GM18507 (cell line): ENCODE measurements at places on chromosomes 13 and 19.

DNA sequence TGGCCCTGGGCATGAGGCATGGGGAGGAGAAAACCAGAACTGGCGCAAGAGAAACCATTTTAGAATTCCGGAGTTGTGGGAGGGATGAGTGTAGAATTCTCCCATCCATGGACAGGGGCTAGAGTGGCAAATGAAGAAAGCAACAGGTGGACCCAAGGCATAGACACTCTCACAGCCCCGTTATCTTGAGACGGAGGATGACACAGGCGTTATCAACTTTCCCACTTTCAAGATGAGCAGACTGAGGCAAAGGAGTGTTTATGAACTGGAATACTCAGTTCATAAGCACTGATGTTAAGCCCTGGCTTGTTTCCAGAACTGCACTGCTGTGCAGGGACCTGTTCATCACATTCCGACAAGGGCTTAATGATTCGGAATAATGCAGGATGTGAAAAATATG is 1.1 kb upstream of the GTF3A start:
- no peak for DNase-seq

DNA sequence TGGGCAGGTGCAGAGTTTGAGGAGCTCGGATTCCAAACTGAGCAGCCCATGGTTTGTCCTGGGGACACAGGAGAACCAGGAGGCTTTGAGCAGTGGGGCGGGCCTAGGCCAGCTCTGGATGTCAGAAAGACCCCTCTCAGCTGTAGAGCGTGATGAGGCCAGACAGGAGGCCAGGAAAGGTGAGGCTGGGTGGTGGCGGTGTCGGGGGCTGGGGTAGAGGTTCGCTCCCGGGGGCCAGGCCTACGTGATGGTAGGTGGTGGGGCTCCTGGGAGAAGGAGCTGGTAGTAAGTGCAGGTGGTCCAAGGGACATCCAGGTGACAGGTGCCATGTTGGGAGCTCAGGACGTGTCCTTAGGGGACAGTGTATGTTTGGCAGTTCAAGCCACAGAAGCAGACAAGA is 13.5 kb upstream of the PTOV1 start:
- DNase-seq, result no peak

DNA sequence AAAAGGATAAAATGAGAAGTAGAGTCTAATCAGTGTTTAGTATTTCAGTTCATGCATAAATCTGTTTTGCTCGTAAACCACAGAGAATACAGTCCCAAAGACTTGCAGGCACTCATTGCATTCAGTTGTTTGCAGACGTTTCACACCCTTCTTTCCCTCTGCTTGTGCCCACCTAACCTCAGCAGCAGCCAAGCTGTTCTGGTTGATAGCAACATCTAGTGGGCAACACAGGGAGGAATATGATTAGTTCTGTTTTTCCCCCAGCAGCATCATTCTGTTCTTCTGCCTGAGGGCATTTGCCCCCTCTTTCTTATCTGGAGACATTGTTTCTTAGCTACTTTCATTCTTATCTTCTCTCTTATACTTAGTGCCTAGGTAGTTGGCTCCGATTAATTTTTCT is 135.6 kb downstream of the PAN3 start:
- DNase-seq, result no peak

DNA sequence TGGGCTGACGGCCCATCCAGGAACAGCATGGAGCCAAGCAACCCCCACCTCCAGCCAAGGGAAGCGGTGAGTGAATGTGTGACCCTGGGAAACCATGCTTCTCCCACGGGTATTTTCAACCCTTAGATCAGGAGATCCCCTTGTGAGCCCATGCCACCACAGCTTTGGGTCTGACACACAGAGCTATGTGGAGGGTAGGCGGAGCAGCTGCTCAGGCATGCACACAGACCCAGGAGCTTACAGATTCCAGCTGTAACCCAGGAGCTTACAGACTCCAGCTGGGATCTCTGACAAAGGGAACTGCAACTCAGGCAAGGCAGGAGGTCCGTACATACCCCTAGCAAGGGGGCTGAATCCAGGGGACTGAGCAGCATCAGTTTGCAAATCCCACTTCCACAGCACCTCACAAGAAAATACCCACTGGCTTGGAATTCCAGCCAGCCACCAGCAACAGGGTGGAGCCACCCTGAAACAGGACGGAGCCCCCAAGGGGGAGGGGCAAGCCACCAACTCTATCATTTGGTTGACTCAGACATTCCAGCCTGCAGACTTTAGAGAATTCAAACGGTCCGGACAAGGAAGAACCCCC is 40.8 kb upstream of the RFXAP start:
- DNase-seq, result no peak

DNA sequence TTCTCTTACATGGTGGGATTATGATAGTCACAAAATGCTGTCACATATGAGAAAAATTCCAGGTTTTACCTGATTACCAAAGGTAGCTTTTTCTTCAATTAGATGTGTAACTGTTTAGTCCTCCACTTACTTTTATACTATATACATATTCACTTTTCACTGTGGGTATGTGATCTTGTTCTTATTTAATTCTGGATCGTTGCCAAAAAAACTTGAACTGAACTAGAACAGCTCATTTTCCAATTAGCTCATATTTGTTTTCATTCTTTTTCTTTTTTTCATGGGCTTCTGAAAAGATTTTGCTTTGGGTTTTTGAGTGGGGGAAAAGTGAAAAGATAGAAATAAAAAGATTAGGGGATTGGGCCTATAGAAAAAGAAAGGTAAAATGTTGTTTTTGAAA is 291.9 kb downstream of the NDFIP2 start:
- no peak for DNase-seq

DNA sequence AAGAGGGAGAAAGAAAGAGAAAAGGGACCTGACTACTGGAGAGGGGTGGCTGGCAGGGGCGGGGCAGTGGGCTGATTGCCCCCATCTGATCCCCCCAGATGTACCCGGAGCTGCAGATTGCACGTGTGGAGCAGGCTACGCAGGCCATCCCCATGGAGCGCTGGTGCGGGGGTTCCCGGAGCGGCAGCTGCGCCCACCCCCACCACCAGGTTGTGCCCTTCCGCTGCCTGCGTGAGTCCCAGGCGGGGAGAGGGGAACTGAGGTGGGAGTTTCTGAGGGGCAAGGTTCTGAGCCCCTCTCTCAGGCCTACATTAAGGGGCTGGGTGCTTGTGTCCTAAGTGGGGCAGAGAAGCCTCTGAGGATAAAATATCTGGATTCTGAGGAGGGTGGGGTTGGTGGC is 2.4 kb downstream of the APLP1 start:
- DNase-seq, result no peak

DNA sequence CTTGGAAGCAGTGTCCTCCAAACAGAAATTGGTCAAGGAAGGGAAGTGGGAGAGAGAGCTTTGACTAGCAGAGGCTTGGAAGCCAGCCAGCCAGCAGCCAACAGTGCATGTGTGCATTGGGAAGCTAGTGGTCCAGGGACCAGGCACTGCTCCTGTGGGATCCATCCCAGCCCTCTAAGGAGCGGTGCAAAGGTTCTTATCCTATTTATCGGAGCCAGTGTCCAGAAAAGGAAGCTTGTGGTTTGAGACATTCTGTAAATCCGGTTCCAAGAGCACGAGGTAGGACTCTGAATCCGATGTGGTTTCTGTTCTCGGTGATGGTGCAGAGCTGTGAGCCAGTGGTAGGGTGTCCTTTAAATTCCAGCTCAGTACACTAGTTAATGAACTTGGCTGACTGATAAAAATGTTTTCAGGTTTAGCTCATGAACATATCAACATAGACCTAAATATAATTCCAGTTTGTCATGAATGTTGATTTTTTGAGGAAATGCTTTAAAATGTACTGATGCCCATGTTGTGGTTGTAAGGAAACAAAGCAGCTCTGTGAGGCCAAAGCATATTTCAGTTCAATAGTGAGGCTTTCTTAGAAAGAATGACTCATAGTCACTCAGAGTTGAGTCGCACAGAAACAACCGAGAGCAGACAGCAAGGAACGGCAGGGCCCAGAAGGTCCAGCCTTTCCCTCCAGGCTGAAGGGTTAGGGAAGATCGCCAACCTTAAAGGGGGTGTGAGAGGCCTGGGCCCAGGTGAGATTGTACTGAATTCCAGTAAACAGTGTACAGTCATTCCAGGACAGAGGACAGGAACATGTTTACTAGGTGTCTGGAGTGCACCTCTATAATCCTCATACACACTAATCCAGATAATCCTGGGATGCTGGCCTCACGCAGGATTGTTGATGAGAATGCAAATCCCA is 21.5 kb upstream of the GARRE1 start:
- DNase-seq, result no peak

DNA sequence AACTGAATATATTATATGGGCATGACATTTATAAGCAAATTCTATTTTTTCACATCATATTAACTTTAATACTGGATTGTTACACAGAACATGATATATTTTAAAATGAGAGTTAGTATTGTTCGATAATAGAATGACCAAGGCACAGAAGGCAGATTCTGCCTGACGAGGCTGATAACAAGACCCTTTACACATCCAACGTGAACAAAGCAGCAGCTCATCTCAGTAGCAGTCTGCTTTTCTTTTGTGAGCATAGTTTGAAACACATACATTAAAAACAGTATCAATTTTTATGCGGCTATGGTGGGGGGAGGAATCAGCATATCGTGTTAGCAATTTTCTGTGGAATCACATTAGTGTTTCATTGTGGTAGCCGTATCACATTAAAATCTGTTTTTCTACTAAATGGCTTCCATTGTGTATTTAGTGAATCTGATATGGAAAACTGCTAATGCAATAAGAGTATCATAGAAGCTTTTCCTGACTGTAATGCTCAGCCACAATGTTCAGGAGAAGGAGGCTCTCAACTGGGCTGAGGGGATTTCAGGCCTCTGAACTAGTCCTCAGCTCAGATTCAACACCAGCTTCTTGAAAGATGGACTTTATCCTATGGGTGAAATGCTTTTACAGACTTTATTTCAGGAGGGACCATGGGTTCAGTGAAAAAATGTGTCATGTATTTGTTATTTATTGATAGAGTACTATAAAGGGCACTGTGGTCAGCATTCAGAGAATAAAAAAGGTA is 4.0 kb downstream of the SMAD9 start:
- DNase-seq, result no peak

- no peak for DNase-seq
These were observed 8.0 kb upstream of the SAE1 start for GRCh38 chr19:47122359-47123335.

- DNase-seq, result no peak
These were observed 9.8 kb downstream of the FZR1 start for GRCh38 chr19:3515891-3516422.

DNA sequence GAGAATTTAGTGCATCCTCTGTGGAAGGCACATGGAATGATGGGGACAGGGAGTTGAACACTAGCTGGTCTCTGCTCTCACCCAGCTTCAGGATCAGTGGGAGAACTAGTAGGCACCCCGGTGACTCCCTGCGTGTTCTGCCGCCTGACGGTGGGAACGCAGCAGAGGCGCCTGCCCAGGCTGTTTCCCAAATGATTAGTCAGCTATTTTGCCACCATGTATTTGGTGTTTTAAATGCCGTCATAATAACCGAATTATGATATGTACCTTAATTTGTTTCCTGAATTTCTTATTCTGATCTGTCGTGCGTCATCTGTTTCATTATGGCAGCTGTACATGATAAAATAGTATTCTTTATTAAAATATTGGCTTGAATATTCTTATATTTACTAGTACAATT is 115.9 kb upstream of the GJB6 start:
- DNase-seq, result no peak

DNA sequence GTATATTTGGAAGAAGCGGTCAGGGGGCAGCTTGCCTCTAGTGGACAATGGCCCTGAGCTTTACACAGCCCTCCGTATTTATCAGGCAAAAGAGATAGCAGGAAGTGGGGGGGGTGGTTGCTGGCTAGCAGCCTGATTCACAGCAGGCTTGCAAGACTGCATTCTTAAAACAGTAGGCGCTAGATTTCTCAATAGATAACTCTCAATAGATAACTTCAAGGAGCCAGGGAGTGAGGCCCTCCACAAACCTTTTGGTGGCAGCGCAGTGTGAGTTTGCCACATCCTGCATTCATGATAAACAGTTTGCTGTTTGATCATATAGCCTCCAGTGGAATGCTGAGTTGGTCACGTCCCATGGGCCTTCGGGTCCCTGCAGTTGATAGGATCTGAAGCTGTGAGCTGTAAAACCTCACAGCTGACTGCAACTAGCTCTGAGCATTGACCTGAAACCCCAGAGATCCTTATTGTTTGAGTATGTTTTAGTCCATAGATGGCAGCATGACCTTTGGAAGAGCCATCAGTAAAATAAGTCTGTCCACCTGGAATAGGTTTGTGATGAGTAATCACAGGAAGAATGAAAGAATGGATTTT is 12.2 kb downstream of the FPR3 start:
- DNase-seq, result no peak

GRCh38 chr13:30927595-30927994 is 4.9 kb upstream of the TEX26 start:
- no peak for DNase-seq

DNA sequence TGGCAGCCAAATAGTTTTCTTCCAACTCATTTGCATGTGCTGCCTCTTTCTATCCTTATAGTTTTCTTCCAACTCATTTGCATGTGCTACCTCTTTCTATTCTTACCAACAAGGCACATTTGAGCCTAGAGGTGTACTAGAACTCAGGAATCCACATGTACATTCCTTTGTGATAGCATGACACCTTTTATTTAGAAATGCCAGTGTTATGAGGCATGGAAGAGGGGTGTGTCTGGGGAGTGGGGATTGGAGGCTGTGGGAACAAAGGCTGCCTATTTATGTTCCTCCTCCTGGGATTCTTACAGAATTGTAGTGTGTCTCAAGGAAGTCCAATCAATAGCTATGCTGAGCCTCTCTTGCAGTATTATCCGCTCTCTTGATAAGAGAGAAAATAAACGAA is 966.7 kb downstream of the PCDH17 start:
- no peak for DNase-seq

GRCh38 chr13:24624801-24625231 is 55.4 kb upstream of the ATP12A start:
- no peak for DNase-seq

DNA sequence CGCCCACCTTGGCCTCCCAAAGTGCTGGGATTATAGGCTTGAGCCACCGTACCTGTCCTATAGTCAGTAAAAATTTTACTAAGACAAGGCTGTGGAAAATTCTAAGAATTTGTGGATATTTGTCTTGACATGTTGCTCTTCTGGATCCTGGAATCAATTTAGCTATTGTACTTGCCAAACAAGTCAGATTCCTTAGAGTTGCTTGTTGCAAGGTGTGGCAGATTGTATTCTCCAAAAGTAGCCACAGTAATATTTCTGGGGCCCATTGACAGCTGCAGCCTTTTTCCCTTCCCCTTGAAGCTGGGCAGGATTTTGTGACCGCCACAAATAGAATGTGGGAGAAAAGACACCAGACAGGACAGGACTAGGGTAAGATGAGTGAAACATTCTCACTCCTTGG is 98.8 kb upstream of the TMTC4 start:
- no peak for DNase-seq

- no peak for DNase-seq
These were observed 319.3 kb downstream of the RFC3 start for GRCh38 chr13:34137200-34137599.

- no peak for DNase-seq
These were observed 43.9 kb downstream of the ZNF506 start for GRCh38 chr19:19777692-19778091.

- DNase-seq, result no peak
These were observed 4.3 kb downstream of the OR7A5 start for GRCh38 chr19:14830702-14831101.
